ENCODE measurements at places on chromosomes 11 and 22. TPM values are rescaled to one million over a fixed set of nuclear protein-coding genes. Genes with fewer than 3 reads are reported as not detected.
A peak's percentile ranks its signal among the peaks of the same experiment; 100 is the strongest.

DNA sequence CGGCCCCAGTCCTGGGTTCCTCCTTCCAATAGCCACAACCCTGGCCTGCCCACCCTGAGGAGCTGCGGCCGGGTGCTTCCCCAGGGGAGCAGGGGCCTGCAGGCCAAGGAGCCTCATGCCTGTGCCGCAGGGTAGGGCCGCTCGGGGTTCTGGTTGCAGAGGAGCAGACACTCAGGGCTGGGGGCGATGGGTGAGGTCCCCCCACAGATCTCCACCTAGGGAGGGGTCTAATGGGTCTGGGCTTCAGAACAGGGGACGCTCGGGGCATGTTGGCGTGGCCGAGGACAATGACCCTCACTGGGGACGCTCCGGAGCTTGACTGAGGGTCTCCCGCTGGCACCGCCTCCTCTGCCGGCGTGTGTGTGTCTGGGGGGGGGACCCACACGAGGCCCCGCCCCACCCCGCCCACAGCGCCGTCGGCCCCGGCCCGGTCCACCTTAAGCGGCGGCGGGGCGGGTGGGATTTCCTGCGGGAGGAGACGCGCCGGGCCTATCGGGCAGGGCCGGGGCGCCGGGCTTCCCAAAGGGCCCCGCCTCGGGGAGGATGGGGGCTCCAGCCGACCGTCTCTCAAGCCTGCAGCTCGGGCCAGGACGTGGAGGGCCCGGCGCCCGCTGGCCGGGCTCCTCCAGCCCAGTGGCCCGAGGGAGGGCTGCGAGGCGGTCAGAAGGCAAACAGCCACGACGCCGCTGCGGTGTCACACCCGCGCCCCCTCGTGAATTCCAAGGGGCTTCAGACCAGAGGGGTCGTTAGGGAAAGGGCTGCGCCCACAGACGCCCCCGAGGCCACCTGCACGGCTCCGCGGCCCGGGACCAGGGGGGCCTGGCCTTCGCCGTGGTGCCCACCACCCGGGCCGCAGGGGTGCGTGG is 640 bp upstream of the ZDHHC8 start:
- DNase-seq, result peak; percentile 84

DNA sequence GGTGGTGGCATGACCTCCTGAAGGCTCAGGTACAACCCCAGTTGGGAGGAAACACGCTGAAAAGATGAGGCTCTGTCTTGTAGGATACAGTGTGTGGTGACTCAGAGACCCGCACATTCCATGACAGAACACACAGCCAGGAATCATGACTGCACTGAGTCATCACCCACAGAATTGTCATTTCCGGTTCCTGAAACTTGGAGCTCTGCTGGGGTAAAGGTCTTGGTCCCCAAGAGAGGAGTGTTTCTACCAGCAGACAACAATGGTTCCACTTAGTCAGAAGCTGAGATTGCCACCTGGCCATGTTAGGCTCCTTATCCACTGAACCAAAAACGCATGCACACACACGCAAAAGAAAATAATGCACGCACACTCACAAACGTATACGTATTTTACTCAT is 31.5 kb upstream of the CYB5R3 start:
- DNase-seq, result no peak

DNA sequence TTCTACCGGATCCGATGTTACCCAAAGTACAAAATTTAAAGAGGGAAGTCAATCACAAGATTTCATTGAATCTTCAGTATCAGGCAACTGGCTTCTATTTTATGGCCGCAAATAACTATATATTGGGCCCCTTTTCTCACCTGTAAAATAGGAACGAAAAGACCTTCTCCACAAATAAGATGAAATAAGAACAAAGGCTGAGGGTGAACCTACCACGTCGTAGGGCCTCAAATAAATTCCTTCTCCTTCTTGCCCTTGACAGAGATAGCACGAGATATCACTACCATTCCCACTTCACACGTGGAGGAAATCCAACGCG is 794 bp upstream of the EMSY start:
- no peak for DNase-seq

GRCh38 chr11:71994786-71995185 is 3.9 kb upstream of the IL18BP start:
- DNase-seq, result no peak

DNA sequence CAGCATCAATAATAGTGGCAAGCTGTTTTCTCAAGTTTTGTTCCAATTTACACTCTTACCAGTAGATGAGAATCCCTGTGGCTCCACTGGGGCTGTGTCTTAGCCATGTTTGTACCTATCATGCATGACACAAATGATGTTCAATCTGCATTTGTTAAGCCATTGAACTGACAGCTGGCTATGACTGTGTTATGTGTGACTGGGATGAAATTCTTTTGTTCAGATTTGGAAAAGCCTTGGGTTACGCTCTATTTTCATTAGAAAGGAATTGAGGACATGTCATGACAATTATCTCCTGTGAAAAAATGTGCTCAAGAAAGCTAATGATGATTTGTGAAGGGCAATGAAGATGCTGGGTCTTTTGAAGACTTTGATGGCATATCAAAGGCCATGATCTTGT is 201.8 kb upstream of the LARGE1 start:
- no peak for DNase-seq

DNA sequence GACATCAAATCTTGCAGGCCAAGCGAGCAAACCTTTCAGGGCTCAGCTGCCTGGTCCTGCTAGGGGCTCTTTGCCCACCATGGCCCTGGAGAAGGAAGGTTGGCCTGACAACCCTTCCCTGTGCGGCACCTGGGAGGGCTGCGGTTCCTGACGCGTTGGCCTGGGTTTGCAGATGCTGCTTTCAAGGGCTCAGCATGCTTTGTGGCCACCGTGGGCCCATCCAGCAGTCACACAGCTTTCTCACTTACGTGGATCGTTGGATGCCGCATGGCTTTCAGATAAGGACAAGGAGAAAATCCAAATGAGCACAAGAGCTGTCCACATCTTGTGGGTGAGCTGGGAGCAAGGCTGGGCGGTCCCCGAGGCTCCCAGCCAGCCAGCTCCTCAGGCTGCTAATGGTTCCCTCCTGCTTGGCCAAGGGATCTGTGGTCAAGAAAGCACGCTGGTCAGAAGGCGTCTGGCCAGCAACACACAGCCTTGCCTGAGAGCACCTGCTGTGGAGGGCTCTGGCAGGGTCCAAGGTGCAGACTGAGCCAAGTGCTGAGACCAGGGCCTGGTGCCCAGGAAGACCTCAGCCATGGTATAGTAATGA is 8.2 kb downstream of the C11orf24 start:
- no peak for DNase-seq

- no peak for DNase-seq
Observed at GRCh38 chr11:71499125-71499524, 27.9 kb upstream of the KRTAP5-7 start.

GRCh38 chr11:78868563-78868962 is 293.9 kb upstream of the NARS2 start:
- no peak for DNase-seq

DNA sequence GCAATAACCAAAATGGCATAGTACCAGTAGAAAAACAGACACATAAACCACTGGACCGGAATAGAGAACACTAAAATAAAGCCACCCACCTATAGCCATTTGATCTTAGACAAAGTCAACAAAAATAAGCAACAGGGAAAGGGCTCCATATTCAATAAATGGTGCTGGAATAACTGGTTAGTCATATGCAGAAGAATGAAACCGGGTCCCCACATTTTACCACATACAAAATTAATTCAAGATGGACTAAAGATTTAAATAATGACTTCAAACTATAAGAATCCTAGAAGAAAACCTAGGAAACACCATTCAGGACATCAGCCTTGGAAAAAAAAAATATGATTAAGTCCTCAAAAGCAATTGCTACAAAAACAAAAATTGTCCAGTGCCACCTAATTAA is 30.1 kb upstream of the NOX4 start:
- no peak for DNase-seq

GRCh38 chr11:83542861-83543260 is 256.7 kb upstream of the CCDC90B start:
- no peak for DNase-seq

DNA sequence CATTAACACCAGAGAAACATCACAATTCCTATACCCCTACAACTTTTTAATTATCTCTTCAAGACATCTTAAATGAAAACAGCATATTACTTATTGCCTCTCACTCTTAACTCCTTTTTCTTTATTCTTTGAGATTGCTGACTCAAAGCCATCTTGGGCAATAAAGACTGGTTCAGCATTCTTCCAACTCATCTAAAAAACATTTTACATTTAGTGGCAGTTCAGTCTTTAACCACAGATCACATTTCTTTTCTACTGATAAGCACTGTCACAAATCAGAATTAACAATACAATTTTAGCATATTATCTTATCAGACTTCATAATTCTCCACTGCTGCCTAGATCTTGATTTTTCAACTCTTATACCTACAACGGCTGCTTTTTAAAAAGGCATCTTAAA is 34.0 kb downstream of the SIK3 start:
- DNase-seq, result no peak

DNA sequence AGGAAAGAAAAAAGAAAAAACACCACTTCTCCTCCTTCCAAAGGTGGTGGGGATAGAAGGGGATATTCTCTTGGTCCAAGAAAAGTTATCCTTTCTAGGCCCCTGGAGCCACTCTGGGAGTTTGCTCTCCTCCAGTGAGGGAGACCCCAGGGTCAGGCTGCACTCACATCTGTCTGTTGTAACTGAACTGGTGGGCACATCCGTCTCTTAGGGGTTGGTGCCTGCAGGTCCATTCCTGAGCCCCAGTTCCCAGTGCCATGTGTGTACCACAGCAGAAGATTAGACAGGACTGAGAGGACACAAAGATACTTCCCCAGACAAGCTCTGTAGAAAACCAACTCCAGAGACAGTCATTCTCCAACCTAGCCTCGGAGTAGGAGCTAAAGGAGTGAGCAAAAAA is 3.1 kb upstream of the ATG2A start:
- no peak for DNase-seq

DNA sequence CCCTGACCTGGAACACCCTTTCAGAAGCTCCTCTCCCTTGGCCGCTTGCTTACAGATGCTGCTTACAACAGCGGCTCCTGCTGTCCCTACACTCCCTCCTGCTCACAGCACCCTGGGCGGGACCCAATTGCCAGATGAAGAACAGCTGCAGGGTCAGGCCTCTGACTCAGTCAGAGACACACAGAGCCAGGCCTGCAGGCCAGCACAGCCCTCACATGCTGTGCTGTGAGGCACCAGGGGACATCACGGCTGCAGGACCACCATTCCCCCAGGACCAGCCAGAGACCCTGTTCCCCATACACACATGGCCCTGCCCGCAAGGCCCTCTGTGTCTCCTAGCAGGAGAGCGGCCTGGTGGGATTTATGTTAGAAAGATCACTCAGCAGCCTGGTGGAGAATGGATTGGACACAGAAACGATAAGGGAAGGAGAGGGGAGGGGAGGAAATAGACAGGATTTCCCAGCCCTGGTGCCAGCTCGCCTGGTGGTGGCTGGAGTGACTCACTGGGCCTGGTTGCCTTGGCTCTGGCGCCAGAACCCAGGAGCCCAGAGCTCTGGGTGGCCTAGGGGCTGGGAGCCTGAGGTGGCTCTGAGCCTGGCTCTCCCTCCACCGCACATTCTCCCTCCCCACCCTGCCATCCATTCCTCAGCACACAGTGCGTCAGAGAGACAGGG is 6.7 kb downstream of the CAPN5 start:
- no peak for DNase-seq

- DNase-seq, result no peak
Observed at GRCh38 chr11:35390737-35391682, 28.3 kb downstream of the SLC1A2 start.

DNA sequence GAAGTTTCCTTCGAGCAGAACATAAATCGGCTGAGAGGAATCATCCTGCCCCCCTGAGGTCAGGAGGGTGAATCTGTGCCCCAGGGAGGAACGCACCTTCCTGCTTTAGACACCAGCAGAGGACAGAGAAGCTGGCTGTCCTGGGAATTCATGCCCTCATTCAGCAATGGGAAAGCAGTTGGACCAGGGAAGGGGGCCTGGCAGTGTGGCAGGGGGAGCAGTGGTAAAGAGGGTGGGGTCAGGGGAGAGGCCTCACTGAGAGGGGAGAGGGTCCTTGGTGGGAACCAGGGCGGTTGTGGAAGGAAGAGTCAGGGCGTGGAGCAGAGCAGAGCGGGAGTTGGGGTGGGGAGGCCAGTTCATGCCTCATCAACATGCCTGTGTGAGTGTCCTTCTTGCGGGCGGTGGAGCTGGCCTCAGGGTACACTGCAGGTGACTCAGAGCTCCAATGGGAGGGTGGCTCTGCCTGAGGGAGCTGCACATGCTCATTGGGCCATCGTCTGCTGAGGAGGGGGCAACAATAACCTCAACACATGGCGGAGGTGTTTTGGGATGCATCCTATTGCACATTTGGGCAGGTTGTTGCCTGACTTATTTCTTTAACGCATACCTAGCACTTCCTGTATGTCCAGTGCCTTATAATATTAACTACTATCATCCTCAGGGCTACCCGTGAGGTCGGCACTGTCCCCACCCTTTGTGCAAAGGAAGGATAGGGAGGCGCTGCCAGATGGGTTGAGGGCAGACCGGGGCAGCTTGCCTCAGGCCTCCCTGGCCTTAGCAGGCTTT is 23.2 kb downstream of the MED15 start:
- no peak for DNase-seq

DNA sequence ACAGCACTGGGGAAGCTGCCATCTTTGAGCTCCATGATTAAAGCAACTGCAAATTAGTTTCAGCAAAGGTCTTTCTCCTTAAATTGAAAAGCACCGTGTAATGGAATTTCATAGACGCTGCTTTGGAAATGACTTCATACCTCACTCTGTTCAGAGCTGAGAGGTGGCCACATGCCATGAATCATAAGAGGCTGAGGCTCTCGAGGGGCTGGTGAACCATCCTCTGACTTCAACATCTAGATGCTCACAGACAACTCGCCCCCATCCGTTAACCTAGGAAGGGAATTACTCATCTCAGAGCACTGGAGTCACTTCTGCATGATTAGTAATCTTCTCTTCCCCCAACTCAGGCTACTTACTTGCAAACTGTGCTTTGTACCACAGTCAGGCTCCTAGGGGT is 122.3 kb downstream of the RCN1 start:
- no peak for DNase-seq

Gene HMOX1
- 5.1 TPM for total RNA-seq

Gene RASL10A
- total RNA-seq, result not detected

Gene GLYAT
- not detected for total RNA-seq

Gene OR52E8
- total RNA-seq, result not detected

Gene C11orf87
- not detected for total RNA-seq

Gene UBQLN3
- total RNA-seq, result not detected

Gene MEI1
- 36.3 TPM for total RNA-seq

Gene SYT7
- not detected for total RNA-seq

Gene SHISAL1
- total RNA-seq, result not detected

Gene SPECC1L
- total RNA-seq, result 52.1 TPM

Gene VPREB1
- total RNA-seq, result not detected
